Astrocyte of the spinal cord (primary cell): ENCODE measurements at places on chromosomes 11 and 22.
A peak's percentile ranks its signal among the peaks of the same experiment; 100 is the strongest.

GRCh38 chr11:111793863-111794262 is 27.7 kb upstream of the PPP2R1B start:
- DNase-seq = peak; percentile 54

DNA sequence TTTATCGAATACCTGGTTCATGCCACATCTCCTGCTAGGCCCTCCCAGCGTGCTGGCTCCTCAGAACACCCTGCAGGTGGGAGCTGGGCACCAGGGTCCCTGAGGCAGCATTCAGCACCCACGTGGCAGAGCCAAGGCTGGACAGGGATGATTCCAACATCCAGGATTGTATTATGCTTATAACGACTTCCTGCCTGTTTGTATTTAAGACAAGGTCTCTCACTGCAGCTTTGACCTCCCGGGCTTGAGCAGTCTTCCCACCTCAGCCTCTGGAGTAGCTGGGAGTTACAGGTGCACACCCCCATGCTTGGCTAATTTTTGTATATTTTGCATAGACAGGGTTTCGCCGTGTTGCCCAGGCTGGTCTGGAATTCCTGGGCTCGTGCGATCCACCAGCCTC is 64.7 kb upstream of the WNT7B start:
- no peak for DNase-seq

- DNase-seq = no peak
These were observed 445.1 kb upstream of the ISX start for GRCh38 chr22:34620832-34621231.

DNA sequence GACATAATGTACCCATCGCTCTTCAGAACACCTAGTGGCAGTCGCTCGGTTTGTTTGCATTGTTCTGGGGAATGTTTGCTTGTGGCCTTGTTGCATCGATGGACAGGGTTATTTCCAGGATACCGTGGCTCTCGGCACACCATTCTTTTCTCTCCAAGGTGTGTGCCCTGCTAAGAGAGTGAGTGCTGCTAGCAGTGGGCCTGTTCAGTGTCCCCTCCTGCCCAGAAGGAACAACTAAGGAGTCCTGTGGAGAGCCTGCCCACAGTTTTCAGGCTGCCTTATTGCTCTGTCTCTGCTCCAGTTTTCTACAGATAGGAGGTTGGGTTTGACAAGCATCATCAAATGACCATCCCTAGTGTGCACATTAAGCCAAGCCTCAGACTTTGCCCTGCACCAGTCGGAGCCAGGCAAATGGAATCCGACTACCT is 1.4 kb downstream of the CRY2 start:
- DNase-seq = no peak
